ENCODE measurements at places on chromosomes 7 and 10.

DNA sequence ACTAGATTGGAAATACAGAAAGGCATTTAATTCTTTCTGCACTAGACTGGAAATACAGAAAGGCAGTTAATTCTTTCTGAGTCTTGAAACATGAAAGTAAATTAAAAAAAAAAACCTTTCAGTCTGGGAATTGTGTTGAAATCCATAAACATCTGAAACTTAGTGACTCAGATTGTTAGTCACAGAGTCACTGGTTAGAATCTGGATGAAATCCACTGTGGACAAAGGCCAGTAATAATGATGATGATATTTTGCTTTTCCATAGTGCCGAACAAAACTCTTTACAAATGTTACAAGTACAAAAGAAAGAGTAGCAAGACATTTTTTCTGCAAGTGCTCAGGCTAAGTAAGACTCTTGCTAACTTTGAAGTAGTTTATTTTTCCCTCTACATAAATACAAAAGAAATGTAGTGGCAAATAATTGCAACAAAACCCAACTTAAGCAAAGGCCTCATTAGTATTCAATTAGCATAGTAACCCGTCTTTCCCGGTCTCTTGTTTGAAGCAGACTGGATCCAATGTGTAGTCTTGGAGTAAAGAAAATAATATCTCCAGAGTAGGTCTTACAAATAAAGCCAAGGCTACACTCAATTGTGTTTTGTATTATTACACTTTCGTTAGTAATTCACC, 5.8 kb upstream of the PRTFDC1 start:
- DNase-seq = no peak

GRCh38 chr10:13390604-13391522, 42.8 kb upstream of the SEPHS1 start:
- DNase-seq = no peak

DNA sequence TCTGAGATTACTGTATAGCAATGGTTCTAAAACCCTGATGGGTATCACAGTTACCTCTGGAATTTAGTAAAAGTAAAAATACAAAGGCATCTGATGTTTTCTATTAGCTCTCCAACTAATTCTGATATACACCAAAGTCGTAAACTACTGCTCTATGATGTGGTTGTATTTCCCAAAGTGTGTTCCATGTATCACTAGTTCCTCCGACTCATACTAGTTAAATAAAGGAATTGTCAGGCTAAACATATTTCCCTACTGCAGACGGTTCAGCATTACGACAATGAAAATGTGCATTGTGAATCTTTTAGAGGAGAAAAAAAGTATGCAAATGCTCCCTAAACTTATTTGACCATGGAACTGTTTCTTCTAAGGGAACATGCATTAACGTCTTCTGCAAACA, 38.9 kb downstream of the ZNF365 start:
- no peak for DNase-seq

GRCh38 chr10:129792141-129792540, 171.9 kb downstream of the EBF3 start:
- no peak for DNase-seq

GRCh38 chr10:72561745-72562166, 64.1 kb downstream of the MICU1 start:
- no peak for DNase-seq

DNA sequence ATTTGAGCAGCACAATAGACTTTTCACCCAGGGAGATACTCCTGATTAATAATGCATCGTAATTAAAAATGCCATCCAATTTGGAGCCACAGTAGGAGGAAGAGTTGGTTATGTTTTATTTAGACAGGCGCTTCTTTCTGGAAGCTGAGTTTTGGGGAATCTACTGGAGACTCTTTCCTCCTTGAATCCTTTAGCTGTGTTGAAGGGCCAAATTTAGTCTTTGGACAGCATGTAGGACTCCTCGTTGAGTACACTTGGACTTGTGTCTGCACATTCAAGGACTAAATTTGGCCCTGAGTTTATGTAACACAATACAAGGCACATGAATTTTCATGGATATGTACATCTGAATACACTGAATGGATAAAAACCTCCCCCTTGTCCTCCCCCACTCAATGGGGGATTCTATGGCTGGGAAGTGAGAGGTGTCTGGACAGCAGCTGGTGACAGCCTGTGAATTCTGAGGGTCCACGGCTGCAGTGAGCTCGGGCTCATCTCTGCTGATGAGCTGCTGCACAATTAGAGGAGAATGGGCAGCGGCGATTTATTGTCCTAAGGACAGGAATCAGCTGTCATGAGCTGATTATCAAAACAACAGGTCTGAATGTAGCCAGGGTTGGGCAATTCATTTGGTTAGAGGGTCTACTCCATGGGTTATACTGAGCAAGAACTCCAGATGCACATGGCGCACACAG, 95.2 kb downstream of the PRTFDC1 start:
- DNase-seq = no peak

DNA sequence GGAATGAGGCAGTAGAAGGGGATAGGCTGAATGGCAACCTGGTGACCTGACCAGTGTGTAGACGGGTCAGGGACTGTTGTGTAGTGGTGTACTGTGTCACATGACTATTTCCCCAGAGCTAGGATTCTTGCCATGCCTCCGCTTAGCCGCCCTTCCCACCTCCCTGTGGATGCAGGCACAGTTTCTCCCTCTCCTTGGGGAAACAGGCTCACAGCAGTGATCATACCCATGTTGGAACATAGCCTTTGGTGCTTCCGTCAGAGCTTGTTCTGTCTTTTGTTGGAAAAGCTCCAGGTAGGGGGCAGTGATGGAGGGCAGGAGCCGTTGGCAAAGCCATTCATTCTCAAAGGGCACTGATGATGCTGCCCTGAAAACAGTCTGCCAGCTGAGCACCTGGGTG, 44.3 kb downstream of the OGDH start:
- no peak for DNase-seq

GRCh38 chr10:119500821-119501220, 41.7 kb downstream of the RGS10 start:
- DNase-seq = no peak

GRCh38 chr10:35895331-35895730, 253.2 kb upstream of the FZD8 start:
- no peak for DNase-seq

DNA sequence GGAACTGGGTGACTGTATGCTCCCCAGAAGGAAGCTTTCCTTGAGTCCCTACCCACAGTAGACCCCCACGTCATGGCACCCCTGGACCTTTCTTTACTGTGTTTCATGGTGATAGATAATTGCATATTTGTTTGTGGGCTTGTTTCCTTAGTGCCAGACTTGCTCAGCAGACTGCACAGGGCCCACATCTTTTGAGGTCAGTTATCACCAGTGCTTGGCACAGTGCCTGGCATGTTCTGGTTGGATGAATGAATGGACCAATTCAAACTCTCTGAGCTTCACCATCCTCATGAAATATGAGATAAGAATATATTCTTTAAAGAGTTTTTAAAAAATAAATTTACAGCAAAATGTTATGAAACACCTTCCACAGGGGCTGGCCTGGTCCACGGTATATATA, 78.4 kb upstream of the EMX2 start:
- DNase-seq = no peak

DNA sequence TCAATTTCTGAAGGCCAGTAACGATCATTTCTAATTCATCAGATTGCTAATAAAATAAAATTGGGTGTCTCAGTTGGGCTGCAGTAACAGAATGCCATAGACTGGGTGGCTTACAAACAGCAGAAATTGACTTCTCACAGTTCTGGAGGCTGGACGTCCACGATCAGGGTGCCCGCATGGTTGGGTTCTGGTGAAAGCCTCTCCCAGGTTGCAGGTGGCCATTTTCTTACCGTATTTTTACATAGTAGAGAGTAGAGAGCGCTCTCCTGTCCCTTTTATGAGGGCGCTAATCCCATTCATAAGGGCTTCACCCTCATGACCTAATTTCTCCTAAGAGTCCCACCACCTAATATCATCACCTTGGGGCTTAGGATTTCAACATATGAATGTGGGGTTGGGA, 106.0 kb downstream of the SPAG6 start:
- DNase-seq = no peak

GRCh38 chr7:107405559-107405958, 64.3 kb upstream of the GPR22 start:
- DNase-seq = no peak

DNA sequence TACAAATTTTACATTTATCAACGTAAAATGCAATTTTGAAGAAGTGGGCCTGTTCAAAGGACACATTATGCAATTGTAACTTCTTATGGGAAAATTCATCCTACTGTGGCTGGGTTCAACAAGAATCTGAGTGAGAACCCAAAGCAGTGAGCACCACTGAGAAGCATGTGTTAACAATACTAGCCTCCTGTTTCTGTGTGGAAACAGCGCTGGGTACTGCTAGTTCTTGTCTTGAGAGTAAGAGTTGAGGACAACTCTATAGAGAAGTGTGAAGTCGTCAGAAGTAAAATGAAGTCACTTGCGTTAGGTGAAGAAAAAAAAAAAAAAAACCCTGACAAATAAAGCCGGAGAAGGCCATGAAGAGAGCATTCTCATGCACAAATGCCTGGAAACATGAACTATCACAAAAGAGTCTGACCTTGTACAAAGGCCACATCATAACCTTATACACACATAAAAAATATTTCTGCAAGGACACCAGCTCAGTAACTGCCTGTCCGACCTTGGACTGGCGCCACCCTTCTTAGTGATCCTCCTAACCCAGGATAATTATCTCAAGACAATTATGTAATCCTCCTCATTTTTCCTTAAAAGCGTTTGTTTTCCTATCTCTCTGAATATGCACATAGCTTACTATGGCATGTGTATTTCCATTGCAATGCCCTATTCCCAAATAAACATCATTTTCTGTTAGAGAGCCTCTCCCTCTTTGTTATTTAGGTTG, 554.9 kb downstream of the HTR7 start:
- DNase-seq = no peak

- DNase-seq = no peak
Observed at GRCh38 chr7:63112764-63113712, 885.6 kb upstream of the ZNF722 start.

DNA sequence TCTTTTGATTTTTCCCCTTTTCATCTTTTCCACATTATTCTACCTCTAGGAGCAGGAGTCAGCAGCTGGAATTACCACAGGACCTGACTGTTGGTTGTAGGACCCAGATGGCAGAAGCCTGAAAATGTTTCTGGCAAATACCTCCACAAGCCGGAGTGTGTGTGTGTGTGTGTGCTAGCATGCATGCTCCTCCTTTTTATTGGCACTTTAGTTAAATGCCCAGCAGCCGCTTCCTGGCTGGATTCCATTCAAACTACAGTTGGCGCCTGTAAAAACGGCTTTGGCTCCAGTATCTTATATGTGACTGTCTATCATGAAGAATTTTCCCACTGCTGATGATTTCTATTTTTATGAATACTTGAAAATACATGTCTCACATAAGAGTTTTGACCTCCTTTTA, 319.7 kb upstream of the SP4 start:
- no peak for DNase-seq

GRCh38 chr7:111180338-111180737, 89.4 kb downstream of the LRRN3 start:
- DNase-seq = no peak

GRCh38 chr7:10315881-10316280, 657.8 kb upstream of the PHF14 start:
- DNase-seq = no peak

DNA sequence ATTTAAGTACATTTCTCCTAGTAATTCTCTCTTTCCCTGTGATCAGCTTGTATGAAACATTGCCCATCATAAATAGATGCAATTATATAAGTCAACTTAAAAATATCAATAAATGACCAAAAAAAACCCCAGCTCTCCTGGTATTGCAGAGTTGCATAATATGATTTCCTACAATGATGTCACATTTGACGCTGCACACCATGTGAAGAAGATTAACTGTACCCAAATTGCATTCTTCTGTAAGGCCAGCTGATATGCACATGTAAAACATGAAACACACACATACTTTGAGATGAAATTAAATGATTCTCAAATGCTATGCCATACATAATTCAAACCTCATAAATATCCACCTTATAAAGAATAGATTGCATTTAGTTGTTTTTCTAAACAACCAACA, 115.5 kb downstream of the AGMO start:
- no peak for DNase-seq

- DNase-seq = no peak
Observed at GRCh38 chr7:124765401-124766352, at the start of gene GPR37. TSS of gene GPR37 (minus strand) at chr7:124765792. CDS start at chr7:124764976, 816 bp downstream.

GRCh38 chr10:77906951-77907421, 19.6 kb downstream of the DLG5 start:
- DNase-seq = no peak

GRCh38 chr10:43045631-43046287, 31.1 kb upstream of the RET start:
- no peak for DNase-seq

DNA sequence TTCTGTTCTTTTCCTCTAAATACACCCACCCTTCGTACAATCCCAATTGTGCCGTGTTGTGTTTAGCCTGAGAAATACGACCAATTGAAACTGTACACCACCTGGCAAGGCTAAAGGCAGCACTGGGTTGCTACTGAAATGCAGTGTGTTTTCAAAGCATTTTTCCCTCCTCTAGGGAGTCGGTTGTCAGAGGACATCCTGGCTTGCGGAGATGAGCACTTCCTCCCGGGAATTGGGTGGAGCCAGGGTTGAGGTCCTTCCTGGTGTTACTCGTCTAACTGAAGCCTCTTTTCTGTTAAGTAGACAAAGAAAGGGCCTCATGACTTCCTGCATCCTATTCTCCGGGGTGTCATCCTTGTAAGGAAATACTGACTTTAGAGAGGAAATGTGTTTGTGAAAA, 133.5 kb downstream of the MTPAP start:
- DNase-seq = no peak

DNA sequence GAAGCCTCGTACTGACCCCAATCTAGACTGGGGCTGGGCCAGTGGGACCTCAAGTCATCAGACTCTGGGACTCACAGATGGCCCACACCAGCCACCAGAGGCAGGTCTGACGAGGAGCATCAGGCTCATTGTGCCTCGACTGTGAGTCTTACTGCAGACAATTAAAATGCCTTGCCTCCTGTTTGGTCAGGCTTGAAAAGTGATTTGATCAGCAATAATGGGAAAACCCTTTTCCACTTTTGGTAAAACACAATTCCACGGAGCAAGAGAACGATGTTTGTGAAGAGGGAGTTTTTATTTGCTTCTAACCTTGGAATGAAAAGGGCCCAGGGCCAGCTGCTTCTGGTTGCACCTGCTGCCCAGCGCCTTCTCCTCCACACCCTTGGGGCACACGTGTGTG, 43.9 kb downstream of the C10orf143 start:
- DNase-seq = no peak

DNA sequence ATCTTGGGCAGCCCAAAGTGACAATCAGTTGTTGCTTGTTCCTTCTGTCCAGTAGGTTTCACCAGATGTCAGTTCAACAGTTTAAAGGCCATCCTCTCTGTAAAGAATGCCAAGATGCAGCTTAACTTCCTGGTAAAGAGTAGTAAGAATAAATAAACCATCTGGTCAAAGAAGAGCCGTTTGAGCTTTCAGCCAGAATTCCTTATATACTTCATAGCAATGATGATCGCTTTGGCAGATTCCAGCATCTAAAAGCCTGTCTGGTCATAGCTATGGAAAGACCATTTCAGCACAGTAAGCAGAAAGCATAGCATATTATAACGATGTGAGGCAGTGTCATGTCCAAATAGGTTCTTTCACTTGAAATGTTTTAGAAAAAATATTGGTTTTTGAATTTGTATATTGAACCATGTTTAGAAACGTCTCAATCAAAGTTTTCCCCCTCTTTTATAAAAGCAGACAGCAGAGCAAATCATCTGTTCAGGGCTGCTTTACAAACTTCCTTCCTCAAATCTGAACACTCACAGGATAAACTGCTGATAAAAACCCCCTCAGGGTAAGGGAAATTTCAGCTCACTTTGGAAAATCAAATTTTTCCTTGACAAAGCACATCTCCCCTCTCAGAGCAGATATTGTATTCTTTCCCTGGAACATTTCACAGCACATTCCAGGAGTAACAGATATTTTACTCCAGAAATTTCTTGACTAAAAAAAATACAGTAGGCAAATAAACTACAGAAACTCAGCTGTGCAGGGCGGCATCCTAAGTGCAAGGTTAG, 184.1 kb downstream of the NOC3L start:
- no peak for DNase-seq
